Kidney epithelial cell (primary cell): ENCODE measurements at places on chromosomes 3 and 15. TPM values are rescaled to one million over a fixed set of nuclear protein-coding genes. Genes with fewer than 3 reads are reported as not detected.

- DNase-seq = no peak
Measured at GRCh38 chr3:177510693-177511216, 313.5 kb upstream of the TBL1XR1 start.

DNA sequence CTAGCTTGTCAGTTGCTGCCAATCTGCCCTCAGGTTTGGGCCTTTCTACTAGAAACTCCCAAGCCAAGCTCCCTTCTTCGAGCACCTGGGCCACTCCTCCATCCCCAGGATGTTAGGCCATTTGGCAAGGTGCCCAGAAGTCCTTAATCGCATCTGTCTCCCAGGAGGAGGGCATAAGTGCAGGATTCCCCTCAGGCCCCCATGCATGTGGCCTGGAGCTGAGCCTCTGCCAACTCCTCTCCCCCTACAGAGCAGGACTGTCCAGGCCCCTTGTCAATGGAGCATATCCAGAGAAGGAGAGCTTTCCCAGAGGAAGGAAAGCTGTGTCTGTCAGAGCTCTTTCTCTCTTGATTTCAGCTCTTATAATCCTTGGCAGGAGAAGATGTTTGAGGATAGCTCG, 182.6 kb upstream of the ROPN1 start:
- no peak for DNase-seq

DNA sequence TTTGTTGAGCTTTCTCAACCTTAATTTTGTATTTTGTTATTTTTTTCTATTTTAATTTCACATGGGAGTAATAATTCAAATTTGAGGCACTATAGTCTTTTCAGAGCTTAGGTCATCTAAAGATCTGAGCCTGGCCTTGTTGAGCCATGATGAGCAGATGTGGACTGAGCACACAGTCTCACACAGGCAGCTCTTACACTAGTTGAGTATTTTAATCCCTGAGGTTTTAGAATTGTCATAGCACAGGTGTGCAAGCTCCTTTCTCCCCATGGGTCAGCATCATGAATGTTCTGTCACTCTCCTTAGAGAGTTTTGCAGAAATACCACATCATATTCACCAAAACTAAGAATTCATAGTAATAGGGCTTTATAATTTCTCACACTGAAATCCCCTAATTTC, 4.9 kb downstream of the ZBTB38 start:
- DNase-seq = no peak

DNA sequence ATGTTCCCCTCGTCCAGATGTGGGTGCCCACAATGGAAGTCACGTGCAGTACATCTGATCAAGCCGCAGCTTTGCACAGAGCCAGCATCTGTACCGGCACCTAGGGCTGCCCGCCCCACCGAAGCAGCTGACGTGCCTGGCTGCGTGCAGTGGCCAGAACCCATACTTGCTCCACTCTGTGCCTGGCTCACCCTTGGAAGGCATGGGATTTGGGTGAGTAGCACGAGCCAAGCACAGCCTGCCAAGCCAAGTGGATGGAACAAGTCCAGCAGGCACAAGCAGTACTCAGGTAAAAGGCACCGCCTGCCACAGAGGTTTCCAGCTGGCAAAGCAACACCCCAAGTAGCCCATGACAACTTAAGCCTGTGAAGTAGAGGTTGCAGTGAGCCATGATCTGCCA, 261.3 kb downstream of the TBC1D5 start:
- no peak for DNase-seq

DNA sequence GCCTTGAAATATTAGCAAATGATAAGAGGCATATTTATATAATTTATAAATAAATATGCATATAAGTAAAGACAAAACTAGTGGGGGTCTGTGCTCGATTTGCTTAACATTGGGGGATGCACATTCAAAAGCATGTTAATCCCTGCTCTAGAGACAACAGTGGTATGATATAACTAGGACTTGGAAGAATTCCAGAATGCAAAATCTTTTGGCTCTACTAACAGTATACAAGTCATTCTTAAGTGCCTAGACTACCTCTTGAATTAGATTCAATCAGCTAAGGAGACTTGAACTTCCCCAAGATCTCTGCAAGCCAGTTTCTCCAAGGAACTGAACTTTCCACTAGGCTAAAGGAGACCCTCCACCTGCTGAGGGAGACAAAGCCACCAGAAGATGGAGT, 282.7 kb upstream of the RORA start:
- DNase-seq = no peak

IL16 gene
- not detected in 2 replicates for total RNA-seq

WNT7A gene
- total RNA-seq = 14.4 and 17.1 TPM in 2 replicates

RETNLB gene
- total RNA-seq = not detected in 2 replicates

SLC27A2 gene
- 7.8 and 7.9 TPM in 2 replicates for total RNA-seq

LMAN1L gene
- total RNA-seq = not detected in 2 replicates

SMCO1 gene
- not detected in 2 replicates for total RNA-seq

CPLX3 gene
- not detected in 2 replicates for total RNA-seq
